C1 segment of cervical spinal cord (tissue), 14 donors: ENCODE measurements at places on chromosomes 1 and 21.

GRCh38 chr1:214414691-214415090 is 133.7 kb downstream of the SMYD2 start:
- DNase-seq, result no peak

- DNase-seq, result no peak
Observed at GRCh38 chr1:177873238-177873637, 96.6 kb downstream of the SEC16B start.

DNA sequence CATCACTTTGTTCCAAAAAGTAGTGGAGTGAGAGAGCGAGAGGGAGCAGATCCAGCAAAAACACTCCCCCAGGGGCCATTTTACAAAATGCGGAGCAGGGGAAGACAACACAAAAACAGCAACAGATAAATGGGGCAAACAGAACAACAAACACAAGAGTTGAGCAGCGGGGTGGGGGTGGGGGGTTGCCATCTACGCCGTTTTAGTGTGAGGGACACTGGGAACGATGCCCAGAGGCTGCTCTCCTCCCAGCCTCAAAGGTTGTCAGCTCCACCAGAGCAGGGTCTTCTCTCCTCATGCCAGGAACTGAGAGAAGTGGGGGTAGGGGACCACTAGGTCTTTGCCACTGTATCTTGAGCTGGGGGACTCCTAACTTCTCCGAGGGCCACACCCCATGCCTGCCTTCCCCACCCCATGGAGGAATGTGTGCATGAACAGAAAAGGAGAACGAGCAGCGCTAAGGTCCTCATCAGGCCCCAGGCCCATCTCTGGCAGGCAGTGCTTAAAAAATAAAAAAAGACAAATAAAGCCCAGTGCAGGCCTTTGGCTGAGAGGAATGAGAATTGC is 1.3 kb upstream of the PBXIP1 start:
- no peak for DNase-seq

- DNase-seq, result peak; percentile 55
Observed at GRCh38 chr1:44672254-44672955, 1.9 kb downstream of the TMEM53 start.

GRCh38 chr21:42746593-42747275 is 93.3 kb downstream of the PDE9A start:
- peak; percentile 57 for DNase-seq

DNA sequence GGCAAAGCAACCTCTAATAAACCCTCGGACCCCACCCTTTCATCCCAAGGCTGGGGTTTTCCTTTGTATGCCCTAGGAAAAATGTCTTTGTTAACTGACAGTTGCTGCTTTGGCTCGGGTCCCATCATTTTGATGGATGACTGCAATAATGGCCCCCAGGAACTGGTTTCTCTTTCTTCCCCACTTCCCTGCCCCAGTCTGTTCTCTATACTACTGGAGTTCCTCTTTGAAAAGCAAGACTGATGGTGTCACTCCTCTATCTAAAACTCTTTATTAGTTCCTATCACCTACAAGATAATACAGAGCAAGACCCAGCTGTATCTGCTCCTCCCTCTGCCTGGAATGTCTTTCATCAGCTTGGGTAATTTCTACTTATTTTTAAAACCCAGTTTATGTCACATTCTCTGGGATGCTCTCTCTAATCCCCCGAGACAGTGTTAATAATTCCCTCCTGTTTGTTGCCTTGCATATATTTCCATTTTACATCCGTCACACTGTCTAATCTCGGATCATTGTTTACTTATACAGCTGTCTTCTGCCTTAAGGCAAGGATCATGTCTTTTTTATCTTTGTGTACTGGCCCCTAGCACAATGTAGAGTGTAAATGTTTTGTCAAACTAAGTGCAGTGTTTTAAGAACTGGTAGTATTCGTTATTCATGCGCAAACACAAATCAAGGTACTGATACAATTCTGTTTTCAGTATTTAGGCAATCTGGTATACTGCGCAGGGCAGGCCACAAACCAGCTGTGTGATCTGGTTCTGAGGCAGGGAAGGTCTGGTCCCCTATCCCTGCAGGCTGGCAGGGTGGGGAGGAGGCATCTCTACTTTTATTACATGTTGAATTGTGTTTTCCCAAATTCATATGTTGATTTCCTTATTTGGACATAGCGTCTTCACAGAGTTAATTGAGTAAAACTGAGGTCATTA is 16.1 kb downstream of the SLAMF1 start:
- DNase-seq, result no peak

- DNase-seq, result no peak
Observed at GRCh38 chr1:1669468-1670440, 10.9 kb upstream of the CDK11B start.

DNA sequence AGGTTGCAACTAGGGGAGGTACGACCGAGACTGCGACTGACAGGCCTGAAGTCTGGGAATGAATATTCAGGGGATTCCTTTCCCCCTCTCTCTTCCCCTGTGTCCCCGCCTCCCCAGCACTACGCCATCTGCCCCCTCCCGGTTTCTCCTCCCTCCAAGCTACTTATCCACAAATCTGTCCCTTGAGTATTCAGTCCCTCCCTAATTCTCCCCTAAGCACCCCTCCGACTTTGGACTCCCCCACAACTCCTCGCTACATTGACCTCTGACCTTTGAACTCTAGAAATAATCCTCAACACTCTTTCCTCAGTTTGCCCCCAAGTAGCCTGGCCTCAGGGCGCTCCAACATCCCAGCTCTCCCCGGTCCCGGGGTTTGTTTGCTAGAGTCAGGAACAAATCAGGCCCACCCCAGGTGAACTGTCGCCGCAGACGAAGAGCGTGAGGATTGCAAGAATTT is 393 bp downstream of the LYSMD1 start:
- no peak for DNase-seq

DNA sequence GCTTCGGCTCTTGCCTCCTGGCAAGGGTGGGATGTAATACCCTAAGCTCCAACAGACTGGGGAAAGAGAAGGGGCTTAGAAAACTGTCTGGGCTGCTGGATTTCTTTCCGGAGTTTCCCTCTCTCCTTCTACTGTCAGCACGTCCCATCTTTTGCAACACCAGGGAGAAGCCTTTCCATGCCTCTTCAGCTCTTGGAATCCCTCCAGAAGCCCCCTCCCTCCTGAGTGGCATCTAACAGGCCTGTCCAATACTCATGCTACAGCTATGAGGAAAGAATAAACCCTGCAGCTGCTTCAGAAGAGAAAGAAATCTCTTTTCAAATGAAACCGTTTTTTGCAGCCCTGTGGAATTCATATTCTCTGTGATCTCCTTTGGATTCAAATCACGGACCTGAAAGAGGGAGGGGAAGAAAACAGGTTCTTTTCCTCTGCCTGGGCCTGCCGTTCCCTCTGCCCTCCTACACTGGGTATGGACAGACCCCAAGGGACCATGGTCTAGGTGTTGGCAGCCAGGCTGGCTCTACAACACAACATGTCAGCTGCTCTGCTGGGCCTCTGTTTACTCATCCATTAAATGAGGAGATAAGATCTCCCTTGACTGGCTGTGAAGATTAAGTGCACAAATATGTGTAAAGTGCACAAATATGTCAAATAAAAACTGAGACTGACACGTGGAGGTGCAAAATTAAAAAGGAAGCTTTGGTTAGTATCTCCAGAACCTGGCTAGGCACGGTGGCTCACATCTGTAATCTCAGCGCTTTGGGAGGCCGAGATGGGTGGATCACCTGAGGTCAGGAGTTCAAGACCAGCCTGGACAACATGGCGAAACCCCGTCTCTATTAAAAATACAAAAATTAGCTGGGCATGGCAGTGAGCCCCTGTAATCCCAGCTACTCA is 6.0 kb upstream of the CAPN2 start:
- DNase-seq, result no peak

- no peak for DNase-seq
Observed at GRCh38 chr1:91730801-91731732, 154.9 kb downstream of the TGFBR3 start.

DNA sequence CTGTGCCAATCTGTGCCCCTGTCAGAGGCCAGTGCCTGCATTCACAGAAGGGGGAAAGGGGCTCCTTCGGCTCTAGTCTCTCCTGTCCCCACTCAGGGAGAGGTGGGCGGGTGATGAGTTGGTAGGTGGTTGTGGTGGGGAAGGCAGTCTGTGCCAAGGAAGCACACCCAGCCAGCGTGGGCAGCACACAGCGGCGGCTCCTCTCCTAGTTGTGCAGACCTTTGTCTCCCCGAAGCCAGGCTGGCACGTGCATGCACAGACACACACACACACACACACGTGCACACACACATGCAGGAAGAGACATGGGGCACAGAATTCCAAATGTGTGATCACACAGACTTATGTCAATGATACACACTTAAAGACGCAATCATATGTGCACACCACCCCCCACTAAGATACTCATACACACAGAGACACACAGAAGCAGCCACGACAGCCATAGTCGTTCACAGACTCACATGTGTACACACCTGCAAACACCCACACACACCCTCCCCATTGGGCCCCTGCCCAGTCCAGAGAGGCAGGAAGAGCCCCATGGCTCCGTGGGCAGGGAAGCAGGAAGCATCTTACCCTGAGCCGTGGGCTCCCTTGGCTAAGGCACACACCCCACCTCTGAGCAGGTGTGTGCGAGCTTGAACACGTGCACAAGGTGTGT is 16.4 kb downstream of the RIMS3 start:
- no peak for DNase-seq

DNA sequence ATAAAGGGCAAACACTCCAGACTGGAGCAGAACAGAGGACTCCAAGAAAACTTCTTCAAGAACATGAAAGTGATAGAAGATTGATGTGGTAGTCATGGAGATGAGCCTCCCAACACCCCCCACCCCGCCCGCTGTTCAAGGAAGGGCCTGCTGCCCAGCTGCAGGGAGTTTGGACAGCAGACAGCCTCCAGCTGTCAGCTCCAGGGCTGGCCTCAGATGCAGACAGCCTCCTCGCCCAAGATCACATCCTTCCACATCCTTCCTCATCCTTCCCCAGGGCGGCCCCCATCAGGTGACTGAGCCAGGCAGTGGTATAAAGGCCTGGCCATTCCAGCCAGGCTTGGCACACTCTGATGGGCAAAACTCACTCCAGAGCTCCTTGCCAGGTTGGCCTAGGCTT is 24.6 kb downstream of the HMGN2 start:
- peak; percentile 3 for DNase-seq

DNA sequence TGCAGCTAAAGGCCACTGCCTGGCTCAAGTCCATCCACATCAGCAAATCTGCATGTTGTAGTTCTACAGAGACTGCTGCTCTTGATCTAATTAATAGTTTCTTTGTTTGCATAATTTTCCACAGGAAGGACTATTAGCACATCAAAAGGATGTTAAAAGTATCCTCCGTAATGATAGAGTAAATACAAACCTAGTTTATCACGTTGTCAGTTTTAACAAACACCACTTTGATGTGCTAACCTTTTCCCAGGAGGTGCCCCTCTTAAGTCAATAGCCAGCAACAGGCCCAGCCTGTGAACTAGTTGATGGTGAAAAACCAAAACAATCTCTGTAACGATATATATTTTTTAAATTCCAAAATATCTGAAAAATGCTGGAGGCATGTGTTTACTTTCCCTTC is 64.2 kb upstream of the SLC22A15 start:
- DNase-seq, result no peak

- peak; percentile 83 for DNase-seq
Observed at GRCh38 chr1:7783178-7783711, 846 bp upstream of the PER3 start.

DNA sequence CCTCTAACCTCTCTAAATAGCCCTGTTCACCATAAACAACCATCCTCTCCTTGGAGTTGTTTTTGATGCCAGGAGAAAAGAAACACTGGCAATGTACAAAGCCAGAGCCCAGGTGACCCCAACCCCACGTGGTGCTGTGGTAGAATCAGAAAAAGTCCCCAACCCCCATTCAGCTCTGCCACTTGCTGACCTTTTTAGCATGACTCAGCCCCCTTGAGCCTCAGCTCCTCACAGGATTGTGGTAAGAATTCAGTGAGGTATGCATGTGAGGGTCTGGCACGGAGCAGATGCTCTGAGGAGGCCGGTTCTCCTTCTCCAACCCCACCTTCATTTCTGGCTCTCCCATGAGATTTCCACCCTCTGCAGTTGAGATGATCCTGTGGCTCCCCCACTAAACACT is 11.1 kb upstream of the CHI3L1 start:
- DNase-seq, result no peak

DNA sequence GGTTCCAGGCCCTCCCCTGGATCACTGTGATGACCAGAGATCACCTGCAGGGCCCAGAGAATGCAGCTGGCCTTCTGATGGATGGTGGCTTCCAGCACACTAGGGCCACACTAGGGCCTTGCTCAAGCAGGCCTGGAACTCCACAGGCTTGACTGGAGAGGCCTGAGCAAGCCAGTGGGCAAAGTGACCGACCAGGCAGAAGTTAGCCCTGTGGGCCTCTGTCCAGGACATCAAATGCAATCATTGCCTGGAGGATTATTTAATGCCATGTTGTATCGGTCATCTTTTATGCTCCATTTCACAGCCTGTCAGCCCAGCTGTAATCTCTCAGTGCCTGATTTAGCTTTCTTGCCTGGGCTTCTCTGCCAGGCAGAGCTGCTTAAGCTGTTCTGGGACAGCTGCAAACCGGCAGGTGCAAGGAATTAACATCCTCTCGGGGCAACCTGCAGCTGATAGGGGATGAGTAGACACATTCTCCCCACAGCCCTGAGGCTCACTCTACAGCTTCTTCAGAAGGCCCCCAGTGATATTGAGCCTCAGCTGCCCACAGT is 17.7 kb downstream of the NENF start:
- DNase-seq, result peak; percentile 39

DNA sequence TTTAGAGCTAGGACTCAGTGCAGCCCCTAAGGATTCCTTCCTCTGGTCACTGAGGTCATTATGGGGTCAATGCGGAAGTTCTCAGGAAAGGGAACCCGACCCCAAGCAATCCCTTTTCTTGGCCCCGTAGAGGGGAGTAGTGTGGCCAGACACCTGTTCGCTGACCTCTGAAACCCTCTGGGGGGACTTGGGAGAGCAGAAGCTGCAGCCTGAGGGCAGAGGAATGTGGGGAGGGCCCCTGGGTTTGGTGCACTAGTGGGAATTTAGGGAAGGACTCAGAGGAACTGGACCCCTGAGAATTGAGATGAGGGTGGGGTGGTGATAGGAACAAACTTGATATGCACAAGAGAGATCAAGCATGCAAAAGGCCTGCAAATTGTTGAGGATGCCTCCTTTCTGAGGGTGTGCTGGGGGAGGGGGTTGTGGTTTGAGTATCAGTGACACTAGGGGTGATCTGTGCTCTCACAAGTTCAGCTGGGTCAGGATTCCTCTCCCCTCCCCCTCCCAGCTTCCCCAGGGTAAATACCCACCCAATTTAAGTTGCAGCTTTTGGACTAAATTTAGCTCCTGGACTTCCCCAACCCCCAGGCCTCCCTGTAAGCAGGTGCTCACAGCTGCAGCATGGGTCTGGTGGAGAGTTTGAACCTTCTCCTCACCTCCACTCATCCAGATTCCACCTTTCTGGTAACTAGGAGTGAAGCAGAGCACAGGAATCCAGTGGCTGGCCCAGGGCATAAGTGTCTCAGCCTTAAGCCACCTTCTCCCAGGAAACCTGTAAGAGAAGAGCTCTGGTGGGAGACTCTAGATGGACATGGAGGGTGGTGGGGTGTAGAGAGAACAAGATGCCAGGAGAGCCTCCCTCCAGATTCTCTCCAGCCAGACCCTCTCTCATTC is 13.5 kb downstream of the ADAMTSL4 start:
- no peak for DNase-seq

GRCh38 chr1:208103597-208104513 is 140.3 kb downstream of the PLXNA2 start:
- no peak for DNase-seq

- no peak for DNase-seq
Observed at GRCh38 chr1:157485793-157486192, 66.5 kb downstream of the FCRL5 start.

GRCh38 chr1:218439541-218440295 is 94.6 kb downstream of the TGFB2 start:
- DNase-seq, result peak; percentile 16
